ENCODE measurements at places on chromosomes 16 and 17.
A peak's percentile ranks its signal among the peaks of the same experiment; 100 is the strongest.

GRCh38 chr17:58611331-58611730 is 80.5 kb downstream of the TEX14 start:
- no peak for DNase-seq

- DNase-seq = no peak
Measured at GRCh38 chr17:64145375-64145750, 15.4 kb upstream of the ERN1 start.

DNA sequence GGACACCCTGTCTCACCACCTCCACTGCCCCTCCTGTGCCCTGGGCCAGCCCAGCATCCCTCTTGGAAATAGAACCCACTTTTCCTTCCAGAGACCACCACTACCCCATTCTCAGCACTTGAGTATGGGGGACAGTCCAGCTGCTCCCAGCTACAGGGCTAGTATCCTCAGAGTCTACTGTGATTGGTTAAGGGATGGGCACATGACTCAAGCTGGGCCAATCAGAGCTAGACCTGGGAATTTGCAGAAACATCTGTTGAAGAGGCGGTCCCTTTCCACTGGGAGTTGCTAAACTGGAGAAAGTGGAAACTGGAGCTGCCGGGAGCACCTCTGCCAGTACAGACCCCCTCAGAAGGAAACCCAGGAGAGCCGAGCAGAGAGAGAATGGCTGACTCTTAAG is 156.6 kb downstream of the GSG1L start:
- no peak for DNase-seq

DNA sequence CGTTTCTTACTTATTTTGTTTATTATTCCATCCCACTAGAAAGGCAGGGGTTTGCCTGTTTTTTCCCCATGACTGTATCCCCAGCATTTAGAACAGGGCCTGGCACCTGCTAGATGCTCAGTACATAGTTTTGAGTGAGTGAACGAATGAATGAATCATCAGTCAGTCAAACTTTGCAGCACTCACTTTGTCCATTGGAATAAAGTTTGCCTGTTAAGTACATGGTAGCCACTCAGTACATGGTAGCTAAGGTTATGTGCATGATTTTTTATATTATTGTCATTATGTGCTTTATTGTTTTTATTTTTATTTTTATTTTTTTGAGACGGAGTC is 88.5 kb downstream of the CMIP start:
- no peak for DNase-seq

GRCh38 chr17:82918508-82918907 is 78.7 kb upstream of the ZNF750 start:
- DNase-seq = no peak

GRCh38 chr17:5027916-5028315 is 7.3 kb downstream of the SLC52A1 start:
- no peak for DNase-seq

- DNase-seq = no peak
Measured at GRCh38 chr16:50801036-50801435, 59.1 kb downstream of the CYLD start.

GRCh38 chr17:73956595-73957465 is 246.6 kb upstream of the RPL38 start:
- DNase-seq = no peak

GRCh38 chr17:29136998-29137730 is 43.0 kb downstream of the MYO18A start:
- peak; percentile 69 for DNase-seq

Measured in iris pigment epithelial cell (primary cell).